Activated CD8-positive, alpha-beta T cell treated with anti-CD3 and anti-CD28 coated beads, Interleukin-2, amount 10 ng/mL, durations not matched to agents 7 days and 5 days (primary cell): ENCODE measurements at places on chromosomes 12 and 14. TPM values are rescaled to one million over a fixed set of nuclear protein-coding genes. Genes with fewer than 3 reads are reported as not detected.

GRCh38 chr14:64779472-64779871 lies 75.2 kb downstream of the PLEKHG3 start:
- DNase-seq: no peak

DNA sequence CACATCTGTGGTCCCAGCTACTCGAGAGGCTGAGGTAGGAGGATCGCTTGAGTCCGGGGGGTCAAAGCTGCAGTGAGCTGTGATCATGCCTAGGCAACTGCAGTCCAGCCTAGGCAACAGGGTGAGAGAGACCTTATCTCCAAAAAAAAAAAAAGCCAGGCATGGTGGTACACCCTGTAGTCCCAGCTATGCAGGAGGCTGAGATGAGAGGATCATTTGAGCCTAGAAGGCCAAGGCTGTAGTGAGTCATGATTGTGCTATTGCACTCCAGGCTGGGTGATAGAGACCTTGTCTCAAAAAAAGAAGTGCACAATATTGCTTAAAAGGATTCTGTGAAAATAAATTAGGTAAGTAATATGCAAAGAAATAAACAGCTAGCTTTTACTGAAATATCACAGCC lies 17.0 kb downstream of the NAA25 start:
- DNase-seq: no peak

DNA sequence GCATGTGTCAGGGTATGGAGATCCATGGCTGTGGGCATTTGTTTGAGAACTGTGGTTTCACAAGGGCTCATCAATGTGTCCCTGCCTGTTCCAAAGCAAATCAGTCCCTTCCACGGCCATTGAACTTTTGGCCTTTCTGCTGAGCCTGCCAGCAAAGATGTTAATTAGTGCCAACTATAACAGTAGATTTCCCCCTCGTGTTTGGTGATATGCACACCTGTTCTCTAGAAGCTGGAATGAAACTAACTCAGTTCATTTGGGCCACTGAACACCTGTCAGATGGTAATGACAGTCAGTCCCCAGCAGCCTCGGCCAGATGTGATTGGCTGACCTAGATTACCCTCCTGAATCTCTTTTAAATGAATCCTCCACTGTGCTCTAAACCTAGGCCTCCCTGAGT lies 43.2 kb downstream of the IRAK3 start:
- no peak for DNase-seq

RNASE1 gene
- not detected for total RNA-seq

- no peak for DNase-seq
These were observed 16.1 kb downstream of the INF2 start for GRCh38 chr14:104705340-104706047.

IL31 gene
- total RNA-seq: not detected
